Astrocyte (in vitro differentiated cells and primary cell): ENCODE measurements at places on chromosomes 12 and 14. TPM values are rescaled to one million over a fixed set of nuclear protein-coding genes. Genes with fewer than 3 reads are reported as not detected.

DNA sequence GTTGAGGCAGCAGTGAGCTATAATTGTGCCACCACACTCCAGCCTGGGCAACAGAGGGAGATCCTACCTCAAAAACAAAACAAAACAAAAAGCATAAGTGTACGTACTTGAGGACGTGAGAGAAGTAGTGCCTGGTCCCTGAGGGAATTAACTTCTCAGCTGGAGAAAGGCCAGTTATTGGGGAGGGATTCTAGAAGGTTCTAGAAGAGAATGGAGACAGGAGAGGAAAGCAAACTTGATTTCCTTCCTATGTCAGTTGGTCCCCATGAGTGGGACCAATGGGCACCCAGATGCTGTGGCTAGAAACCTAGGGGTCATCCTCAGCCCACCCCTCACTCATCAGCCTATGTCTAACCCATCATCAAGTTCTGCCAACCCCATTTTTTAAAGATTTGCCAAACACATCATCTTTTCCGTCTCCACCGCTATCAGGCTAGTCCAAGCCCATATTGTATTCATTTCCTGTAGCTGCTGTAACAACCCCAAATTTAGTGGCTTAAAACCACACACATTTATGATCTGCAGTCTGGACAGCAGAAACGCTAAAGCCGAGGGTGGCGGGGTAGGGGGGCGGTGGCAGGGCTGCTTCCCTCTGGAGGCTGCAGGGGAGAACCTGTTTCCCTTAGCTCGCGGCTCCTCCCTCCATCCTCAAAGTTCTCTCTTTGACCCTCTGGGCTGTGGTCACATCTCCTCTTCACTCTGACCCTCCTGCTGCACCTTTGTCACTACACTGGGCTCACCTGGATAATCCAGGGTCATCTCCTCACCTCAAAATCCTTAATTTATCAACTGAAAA, 7.2 kb upstream of the RBM19 start:
- DNase-seq = no peak

GRCh38 chr12:50928392-50928791, 24.0 kb upstream of the HIGD1C start:
- DNase-seq = no peak

- no peak for DNase-seq
These were observed 192.3 kb upstream of the GSC start for GRCh38 chr14:94962166-94962575.

DNA sequence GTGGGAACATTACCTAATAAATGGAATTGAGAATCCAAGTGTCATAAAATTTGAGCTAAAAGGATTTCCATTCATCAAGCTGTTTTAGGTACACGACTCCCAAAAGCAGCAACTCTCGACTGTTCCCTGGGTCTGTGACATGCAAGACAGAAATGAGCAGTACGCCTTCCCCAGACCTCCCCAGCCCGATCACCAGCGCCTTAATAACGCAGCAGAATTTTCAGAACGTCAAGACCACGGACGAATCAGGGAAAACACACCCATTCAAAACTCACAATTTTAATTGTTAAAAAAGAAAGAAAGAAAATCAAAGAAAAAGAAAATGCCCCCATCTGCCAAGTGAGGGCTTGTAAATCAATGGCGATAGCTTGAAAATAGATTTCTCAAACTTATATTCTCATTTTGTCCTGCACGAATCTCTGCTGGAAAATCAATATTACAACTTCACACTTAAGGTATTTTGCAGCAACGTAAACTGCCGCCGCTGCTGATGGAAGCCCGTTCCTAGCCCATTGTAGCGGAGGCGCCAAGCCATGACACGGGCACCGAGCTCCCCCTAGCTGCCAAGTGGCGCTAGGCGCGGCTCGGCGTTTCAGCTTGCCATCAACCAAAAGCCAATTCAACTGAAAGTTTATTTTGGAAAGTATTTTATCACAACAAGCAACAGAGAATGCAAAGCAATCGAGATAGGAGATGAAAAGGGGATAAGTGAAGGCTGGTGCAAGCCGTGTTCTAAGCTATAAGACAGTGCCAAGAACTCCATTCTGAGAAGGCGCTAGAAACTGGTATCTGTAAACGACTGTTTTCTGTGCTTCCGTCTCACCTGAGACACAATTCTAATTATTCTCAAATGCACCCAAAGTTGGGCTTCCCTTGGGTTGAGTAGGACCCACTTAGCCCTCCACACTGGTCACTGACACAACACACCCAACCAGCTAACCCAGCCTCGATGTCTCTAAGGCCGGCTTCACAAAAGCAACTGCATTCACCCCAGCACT, 5.5 kb downstream of the BCL11B start:
- DNase-seq = peak; percentile 23

- DNase-seq = no peak
These were observed 6.3 kb downstream of the FBXL14 start for GRCh38 chr12:1587927-1588574.

DNA sequence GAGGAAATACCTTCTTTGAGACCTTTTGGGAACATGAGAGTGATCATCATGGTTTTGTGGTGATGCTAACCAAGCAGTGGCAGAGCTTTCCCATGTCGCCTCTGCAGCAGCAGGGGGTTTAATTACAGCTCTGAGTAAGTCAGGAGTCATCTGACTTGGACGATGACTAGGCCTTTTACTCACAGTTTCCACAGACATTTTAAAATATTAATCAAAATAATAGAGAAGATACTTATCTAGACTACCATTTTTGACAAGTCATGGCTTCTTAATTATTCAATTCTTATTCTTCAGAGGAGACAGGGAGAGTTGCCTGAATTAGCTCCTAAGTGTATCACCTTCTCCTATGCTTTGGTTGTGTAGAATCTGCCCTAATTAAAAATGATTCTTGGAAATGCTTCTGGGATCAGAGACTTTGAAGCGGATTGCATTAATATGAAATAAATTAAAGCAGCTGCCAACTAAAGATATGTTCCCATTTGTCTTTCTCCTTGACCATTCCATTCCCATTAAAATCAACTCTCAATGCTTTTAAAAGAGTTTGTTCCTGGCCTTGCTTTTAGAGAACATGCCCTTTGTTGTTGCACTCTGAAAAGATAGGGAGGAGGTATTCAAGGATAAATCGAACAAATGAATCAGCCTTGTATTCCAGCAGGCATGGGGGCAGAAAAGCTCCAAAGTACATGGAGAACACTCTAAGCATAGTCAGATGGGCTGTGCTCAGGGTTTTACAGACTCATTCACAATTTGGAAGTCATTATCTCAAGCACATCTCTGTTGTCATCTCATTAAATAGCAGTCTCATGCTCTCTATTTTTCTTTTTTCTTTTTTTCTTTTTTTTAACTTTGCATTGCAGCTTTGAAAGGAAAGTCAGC, 7.7 kb upstream of the IFNG-AS1 start:
- peak; percentile 95 for DNase-seq

DNA sequence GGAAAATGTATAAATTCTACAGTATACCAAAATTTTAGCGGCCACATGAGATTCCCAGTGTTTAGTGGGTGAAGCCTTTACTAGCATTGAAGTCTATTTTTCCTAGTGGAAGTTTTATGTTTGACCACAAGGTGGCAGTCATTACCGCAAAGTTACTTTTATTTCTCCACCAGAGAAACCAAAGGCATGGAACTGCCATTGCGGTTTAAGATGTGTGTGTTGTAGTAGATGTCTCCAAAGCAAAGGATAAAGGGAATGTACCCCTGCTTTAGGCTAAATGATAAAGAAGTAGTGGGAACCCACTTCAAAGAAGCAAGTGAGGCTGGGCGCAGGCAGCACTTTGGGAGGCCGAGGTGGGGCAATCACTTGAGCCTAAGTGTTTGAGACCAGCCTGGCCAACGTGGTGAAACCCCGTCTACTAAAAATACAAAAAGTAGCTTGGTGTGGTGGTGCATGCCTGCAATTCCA, 140.5 kb downstream of the PRKCH start:
- DNase-seq = peak; percentile 52

GRCh38 chr12:115354007-115354890, 670.3 kb upstream of the TBX3 start:
- peak; percentile 95 for DNase-seq

DNA sequence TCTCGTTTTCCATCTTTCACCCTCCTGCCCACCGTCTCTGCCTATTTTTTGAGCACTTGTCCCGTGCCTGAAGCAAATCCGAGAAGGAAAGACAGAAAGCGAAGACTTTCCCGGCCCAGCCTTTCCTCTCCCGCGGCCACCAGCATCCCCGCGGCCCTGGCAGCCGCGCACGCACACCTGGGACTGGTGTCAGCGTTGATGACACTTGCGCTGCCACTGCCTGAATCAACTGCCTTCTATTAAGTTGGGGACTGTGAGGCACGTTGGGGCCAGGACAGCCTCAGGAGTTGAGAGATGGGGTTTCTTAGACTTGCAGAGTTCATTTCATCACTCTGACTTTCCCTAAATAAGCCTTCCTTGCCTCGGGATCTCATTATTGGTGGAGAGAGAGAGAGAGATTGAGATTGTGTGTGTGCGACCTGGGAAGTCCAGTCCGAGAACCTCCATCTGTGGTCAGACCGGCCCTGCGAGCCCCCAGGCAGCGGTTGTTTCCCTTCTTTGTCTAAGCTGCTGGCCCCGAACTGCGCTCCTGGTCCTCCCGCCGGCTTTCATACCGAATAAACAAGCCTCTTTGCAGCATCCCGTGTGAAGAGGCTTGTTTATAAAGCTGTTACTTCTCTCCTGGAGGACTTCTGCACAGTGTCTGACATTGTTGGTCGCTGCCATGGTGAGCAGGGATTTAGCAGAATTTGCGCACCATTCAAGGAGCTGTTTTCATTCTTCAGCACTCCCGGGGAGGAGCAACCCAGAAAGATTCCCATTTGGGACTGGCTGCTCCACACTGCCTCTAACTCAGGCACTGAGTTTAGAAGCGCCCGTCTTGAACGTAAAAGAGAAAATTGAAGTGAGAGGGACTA, 1.5 kb downstream of the PDZRN4 start:
- DNase-seq = no peak

- no peak for DNase-seq
These were observed 21.8 kb downstream of the VDR start for GRCh38 chr12:47882781-47883546.

DNA sequence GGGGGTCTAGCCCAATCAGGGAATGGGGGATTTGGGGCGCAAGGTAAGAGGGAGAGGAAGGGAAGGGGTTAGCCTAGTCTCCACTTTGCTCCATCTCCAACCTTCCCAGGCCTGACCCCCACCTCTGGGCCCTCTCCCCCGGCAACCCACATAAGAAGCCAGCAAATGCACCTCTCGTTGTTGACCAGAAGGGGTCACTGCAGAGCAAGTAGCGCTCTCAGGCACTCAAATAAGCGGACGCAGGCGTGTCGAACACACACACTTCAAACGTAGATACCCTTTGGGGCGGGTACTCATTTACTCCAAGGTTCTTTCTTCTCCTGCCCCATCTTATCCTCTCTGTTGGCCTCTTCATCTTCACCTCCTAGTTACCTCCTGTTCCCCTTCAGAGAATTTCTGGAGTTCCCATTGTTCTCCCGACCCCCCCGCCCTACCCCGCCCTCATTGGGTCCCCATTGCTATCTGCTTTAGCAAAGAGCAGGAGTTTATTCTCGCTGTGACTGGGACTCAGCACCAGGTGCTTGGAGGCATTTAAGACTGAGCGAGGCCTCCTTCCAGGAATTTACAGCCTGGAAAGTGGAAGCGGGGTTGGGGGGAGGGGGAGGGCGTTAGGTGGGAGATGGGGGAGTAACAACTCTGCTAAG, 1.5 kb upstream of the SRRM4 start:
- DNase-seq = peak; percentile 2

DNA sequence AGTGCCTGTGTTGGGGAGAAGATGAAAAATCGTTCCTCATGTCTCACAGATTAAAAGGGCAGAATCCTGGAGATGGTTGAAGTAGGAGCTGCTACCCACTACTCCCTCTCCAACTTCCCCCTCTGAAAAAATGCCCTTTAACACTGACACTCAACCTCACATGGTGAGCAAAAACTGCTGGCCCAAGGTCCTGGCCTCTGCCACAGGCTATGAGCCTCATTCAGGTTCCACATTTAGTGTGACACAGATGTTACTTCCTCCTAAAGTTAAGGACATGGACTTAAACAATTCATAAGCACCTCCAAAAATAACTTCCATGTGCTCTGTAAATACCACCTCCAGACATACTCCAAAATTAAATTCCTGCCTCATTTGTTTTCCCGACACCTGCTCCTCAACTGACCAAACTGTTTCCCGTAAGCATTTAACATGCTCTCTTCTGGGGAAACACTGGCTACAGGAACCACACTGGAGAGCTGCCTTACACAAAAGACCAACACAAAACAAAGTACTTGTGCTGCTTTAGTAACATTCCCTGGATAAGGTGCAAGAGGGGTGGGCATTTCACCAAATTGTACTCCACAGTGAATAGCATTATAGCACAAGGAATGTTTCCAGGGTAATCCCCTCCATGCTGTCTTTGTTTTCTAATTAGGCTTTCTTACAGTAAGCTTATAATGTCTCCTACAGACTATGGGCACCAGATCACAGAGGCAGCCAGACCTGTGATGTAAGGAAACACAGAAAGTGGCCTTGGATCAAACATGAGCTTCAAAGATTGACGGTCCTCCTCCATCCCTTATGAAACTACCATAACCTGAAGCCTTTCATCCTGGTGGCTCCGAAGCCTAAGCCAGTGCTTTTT, 57.0 kb downstream of the PHLDA1 start:
- no peak for DNase-seq

The NPFF gene
- 0.82 TPM in 1 of 2 replicates, not detected in the other for total RNA-seq

The PKP2 gene
- total RNA-seq = 18.7 and 35.4 TPM in 2 replicates

The HNRNPA1 gene
- 484 and 612 TPM in 2 replicates for total RNA-seq

The MTRFR gene
- total RNA-seq = 11.1 and 12.4 TPM in 2 replicates

The MGP gene
- not detected in 2 replicates for total RNA-seq
